ENCODE measurements at places on chromosomes 11 and 22.

GRCh38 chr11:75574698-75575602, 12.9 kb downstream of the SERPINH1 start:
- no peak for DNase-seq
- H3K36me3 ChIP-seq = peaks cover 19% of the 10 kb centered on the region
- no peak overlapping the region for H3K27ac ChIP-seq
- no peaks in the 10 kb centered on the region for H3K4me1 ChIP-seq
- H3K4me3 ChIP-seq = no peak overlapping the region
- no peaks in the 10 kb centered on the region for H3K27me3 ChIP-seq

DNA sequence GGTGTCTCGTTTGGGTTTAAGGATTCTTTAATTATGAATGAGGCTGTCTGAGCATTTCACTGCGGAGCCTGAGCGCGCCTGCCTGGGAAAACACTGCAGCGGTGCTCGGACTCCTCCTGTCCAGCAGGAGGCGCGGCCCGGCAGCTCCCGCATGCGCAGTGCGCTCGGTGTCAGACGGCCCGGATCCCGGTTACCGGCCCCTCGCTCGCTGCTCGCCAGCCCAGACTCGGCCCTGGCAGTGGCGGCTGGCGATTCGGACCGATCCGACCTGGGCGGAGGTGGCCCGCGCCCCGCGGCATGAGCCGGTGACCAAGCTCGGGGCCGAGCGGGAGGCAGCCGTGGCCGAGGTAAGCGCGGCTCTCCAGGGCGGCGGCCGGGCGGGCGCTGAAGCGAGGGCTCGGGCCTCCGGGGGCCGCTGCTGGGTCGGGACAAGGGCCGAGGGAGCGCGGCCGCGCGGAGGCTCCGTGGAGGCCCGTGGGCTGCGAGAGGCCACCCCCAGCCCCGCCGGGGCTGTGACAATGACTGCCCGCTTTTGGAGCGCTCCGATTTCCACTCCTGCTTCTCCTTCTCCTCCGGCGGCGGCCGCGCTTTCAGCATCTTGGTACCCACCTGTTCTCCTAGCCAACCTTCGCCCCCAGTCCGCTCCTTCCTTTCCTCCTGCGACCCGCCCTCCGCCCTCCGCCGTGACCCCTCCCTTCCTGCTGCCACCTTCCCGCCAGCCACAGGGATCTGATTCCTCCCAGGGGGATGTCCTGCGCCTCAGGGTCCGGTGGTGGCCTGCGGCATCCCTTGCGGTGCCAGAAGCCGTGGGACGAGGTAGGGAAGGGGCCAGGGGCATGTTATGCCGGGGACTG, at the start of gene EXT2:
Gene EXT2, plus strand, starts transcription at position 173 of the 854 bp plus-strand sequence. CDS start 12,035 bp downstream, outside the sequence.
- DNase-seq = peak; percentile 80
- H3K27me3 ChIP-seq = no peaks in the 10 kb centered on the region
- peak within 1 kb of the TSS; percentile 82 for H3K4me3 ChIP-seq
- H3K4me1 ChIP-seq = peaks cover 18% of the 10 kb centered on the region

DNA sequence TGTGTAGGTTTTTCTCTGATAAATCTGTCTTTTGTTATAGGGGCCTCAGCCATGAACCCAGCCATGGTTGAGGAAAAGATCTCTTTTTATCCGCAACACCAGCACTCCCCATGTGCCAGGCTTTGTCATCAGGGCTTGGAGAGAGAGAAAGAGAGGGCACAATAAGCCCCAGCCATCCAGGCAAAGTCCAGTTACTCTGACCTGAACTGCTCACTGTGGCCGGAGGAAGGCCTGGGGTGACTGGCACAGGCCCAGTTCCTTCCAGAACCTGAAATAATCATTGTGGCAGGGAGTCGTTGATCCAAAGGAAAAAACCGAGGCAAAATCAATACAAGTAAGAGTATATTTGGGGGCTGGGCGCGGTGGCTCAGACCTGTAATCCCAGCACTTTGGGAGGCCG, 3.9 kb upstream of the ARHGAP8 start:
- peaks cover 18% of the 10 kb centered on the region for H3K27me3 ChIP-seq
- H3K4me3 ChIP-seq = no peak overlapping the region
- no peak for DNase-seq
- H3K27ac ChIP-seq = no peak overlapping the region
- H3K4me1 ChIP-seq = peaks cover 12% of the 10 kb centered on the region

GRCh38 chr11:94433049-94433448, 31.8 kb upstream of the GPR83 start:
- no peaks in the 10 kb centered on the region for H3K27me3 ChIP-seq
- H3K36me3 ChIP-seq = peaks cover 60% of the 10 kb centered on the region
- H3K27ac ChIP-seq = no peak overlapping the region
- H3K4me3 ChIP-seq = no peak overlapping the region
- H3K4me1 ChIP-seq = no peaks in the 10 kb centered on the region

DNA sequence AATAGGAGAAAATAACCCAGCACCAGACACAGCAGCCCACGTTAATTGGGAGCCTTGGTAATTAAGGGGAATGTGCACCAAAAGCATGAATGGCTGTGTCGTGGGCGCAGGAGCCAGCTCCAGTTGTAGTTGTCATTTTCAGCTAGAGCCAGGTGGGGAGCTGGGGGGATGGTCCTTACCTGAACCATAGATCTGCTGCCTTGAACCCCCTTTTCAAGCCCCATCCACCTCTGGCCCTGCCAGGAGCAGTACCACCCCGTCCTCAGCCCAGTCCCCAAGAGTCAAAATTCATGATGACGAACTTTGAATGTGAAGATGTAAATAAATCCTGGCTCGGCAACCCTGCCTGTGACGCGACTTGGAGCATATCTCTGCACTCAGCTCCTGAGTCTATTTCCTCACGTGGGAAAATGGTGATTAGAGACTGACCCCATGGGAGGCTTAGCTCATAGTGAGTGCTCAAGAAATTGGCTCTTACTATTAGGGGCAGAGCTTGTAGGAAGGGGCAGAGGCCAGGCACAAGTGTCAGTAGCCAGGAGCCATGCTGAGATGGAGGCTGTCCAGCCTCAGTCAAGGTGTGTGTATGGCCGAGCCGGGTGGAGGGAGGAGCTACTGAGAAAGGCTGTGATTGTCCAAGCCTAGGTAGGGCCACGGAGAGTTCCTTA, 794 bp upstream of the FXYD6 start:
- peak overlapping the region; percentile 49 for H3K4me3 ChIP-seq
- no peak for DNase-seq
- peaks cover 38% of the 10 kb centered on the region for H3K4me1 ChIP-seq
- H3K27me3 ChIP-seq = peaks cover 50% of the 10 kb centered on the region
- H3K36me3 ChIP-seq = no peaks in the 10 kb centered on the region

GRCh38 chr22:44259366-44260215, 53.2 kb downstream of the SHISAL1 start:
- H3K27ac ChIP-seq = no peak overlapping the region
- no peak overlapping the region for H3K4me3 ChIP-seq
- DNase-seq = no peak
- H3K4me1 ChIP-seq = no peaks in the 10 kb centered on the region

DNA sequence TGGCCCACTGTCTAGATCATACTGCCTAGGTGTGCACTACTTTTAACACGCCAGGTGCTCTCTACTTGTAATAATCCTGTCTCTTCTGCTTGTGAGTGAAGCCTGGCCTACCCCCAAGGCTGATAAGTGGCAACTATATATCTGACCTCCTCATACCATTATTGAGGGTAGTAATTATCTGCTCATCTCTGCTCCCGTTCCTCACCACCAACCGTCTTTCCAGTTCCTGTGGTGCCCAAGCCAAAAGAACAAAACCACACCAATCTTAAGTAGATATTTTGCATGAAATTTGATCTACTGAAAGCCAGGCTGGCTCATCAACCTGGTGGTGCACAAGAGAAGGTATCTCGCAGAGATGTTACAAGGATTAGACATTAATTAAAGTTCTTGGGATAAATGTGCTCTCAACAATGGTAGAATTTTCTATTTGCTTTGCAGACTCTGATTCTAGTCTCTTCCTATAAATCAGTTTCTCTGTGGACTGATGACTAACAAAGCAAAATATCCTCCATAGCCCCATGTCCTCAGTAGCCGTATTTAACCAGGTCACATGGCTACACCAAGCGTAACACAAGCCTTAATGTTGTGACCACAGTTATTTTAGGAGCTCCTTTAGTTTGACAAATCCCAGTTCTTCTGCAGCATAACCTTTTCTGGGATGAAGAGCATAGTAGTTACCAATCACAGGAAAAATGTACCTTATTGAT, 267.2 kb downstream of the NTM start:
- DNase-seq = no peak
- no peaks in the 10 kb centered on the region for H3K4me1 ChIP-seq
- no peak overlapping the region for H3K4me3 ChIP-seq

GRCh38 chr11:34264303-34265110, 93.3 kb downstream of the ABTB2 start:
- H3K27ac ChIP-seq = no peak overlapping the region
- no peak overlapping the region for H3K4me3 ChIP-seq
- DNase-seq = no peak

DNA sequence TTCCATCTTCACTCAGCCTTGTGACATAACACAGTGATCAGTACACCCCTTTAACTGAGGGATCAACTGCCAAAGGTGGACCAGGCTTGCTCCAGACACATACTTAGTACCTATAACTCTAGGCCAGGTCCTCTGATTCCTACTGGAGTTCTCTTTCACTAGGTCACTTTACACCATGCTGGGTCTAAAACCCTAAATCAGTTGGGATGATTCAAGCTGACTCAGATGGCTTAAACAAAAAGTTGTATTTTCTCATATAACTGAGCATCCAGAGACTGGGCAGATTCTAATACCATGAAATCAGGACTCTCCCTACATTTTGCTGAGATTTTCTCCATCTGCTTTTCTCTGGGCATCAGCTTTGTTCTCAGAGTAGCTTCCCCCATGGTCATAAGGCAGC, 26.0 kb upstream of the FLI1 start:
- H3K36me3 ChIP-seq = no peaks in the 10 kb centered on the region
- DNase-seq = no peak
- no peak overlapping the region for H3K27ac ChIP-seq
- no peaks in the 10 kb centered on the region for H3K27me3 ChIP-seq
- H3K4me1 ChIP-seq = no peaks in the 10 kb centered on the region
- no peak overlapping the region for H3K4me3 ChIP-seq

- peaks cover 4% of the 10 kb centered on the region for H3K4me1 ChIP-seq
- no peak overlapping the region for H3K27ac ChIP-seq
- no peak overlapping the region for H3K4me3 ChIP-seq
- H3K27me3 ChIP-seq = no peaks in the 10 kb centered on the region
Observed at GRCh38 chr22:44648821-44649565, 53.0 kb upstream of the PRR5 start.

GRCh38 chr22:23001463-23001862, 68.9 kb upstream of the GNAZ start:
- H3K27me3 ChIP-seq = no peaks in the 10 kb centered on the region
- H3K36me3 ChIP-seq = no peaks in the 10 kb centered on the region
- no peak overlapping the region for H3K4me3 ChIP-seq

- H3K27me3 ChIP-seq = peaks cover 29% of the 10 kb centered on the region
- DNase-seq = no peak
- H3K36me3 ChIP-seq = no peaks in the 10 kb centered on the region
Observed at GRCh38 chr22:50169181-50169759, 1.3 kb upstream of the PANX2 start.

DNA sequence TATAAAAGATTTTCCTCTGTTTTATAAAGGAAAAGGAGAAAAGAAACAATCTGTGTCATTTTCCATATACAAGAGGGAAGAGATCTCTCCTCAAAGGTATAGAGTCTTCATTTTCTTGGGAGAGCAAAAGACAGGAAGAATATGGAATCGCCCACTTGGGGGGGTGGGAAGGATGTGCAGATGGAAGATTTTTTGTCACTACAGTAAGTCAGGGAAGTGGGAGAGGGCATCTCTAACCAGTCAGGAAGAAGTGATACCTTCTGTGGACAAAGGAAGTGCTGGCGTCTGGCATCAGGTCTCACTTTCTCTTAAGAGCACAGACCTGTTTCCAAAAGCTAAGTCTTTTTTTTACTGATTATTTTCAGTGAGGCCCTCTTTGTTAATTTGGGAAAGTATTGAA, 1.4 kb downstream of the PRR14L start:
- peaks cover 13% of the 10 kb centered on the region for H3K36me3 ChIP-seq
- no peak overlapping the region for H3K27ac ChIP-seq
- no peaks in the 10 kb centered on the region for H3K27me3 ChIP-seq
- H3K4me3 ChIP-seq = peak overlapping the region; percentile 77
- peaks cover 34% of the 10 kb centered on the region for H3K4me1 ChIP-seq
- no peak for DNase-seq

DNA sequence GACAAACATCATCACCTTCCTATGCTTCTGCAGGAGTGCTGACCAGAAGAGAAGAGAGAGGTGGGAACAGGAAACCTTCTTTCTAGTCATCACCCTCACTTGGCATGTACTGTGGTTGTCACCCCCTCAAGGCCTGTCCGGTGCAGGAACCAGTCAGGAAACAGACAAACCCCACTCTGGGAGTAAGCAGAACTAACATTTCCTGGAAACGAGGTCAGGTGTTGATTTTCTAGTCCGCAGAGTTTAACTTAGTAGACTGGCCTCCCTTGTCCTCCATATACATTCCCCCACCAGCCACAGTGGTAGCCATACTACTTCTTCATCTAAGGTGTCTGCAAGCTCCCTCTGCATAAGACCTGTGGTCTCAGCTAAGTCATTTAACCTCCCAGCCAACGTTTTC, 80.7 kb upstream of the NCAM1 start:
- H3K27me3 ChIP-seq = no peaks in the 10 kb centered on the region
- H3K4me1 ChIP-seq = no peaks in the 10 kb centered on the region
- H3K4me3 ChIP-seq = no peak overlapping the region
- H3K27ac ChIP-seq = no peak overlapping the region
- DNase-seq = no peak
- H3K36me3 ChIP-seq = no peaks in the 10 kb centered on the region

DNA sequence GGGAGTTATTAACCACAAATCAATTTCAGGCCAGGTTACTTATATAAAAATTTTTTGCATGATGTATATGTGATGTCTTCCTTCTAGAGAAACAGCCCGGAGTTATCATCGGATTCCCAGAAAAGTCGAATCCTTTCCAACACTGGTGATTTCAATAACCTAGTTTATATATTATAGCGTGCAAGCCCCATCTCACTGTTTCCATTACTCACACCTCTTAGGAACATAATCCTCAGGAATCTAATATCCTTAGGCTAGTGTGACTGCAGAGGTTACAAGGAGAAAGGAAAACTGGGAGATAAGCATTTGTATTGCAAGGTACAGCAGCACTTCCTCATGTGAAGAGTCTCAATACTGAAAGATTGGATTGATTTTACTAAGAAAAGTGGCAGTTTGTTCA, 20.3 kb downstream of the ARHGAP20 start:
- no peak overlapping the region for H3K4me3 ChIP-seq
- H3K27ac ChIP-seq = no peak overlapping the region
- H3K36me3 ChIP-seq = no peaks in the 10 kb centered on the region
- DNase-seq = no peak
- H3K4me1 ChIP-seq = no peaks in the 10 kb centered on the region
- no peaks in the 10 kb centered on the region for H3K27me3 ChIP-seq
